T-helper 17 cell (primary cell): ENCODE measurements at places on chromosomes 1 and 21. TPM values are rescaled to one million over a fixed set of nuclear protein-coding genes. Genes with fewer than 3 reads are reported as not detected.
A peak's percentile ranks its signal among the peaks of the same experiment; 100 is the strongest.

Gene C1orf185
- not detected for total RNA-seq

DNA sequence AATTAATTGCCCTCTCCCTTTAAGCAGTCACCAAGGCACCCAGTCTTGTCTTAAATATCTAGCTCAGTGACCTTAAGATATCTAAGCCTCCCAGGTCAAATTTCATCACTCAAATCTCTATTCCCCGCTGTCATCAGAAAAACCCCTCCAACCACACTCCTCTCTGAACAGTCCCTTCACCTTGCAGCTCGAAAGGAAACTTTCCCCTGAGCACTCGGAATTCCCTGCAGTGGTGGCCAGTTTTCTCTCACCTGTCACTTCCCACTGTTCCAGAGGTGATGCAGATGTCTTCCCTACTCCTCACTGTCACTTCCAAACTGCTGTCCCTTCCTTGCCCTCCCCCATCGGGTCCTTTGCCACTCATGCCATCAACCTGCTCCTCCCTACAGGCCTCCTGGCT is 15.3 kb upstream of the SSX2IP start:
- H3K36me3 ChIP-seq = no peaks in the 10 kb centered on the region
- no peak overlapping the region for H3K27ac ChIP-seq
- H3K4me3 ChIP-seq = no peak overlapping the region
- H3K27me3 ChIP-seq = peaks cover 17% of the 10 kb centered on the region

DNA sequence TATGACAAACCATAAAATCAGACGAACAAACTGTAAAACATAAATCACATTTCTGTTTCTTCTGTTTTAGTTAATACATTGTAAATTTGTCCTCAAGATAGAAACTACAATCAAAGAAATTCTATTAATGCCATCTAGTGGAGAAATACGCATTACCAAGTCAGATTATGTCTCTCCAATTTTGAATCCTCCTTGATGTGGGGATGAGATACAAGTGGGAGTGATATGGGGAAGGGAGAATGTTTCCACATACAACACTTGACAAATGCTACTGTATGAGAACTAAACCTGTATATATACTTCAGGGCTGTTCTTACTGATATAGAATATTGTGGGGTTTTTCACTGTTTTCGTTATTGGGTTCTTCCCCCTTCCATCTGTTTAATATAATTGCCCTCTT is 2.6 kb downstream of the HFM1 start:
- peaks cover 3% of the 10 kb centered on the region for H3K4me1 ChIP-seq
- no peak overlapping the region for H3K27ac ChIP-seq
- peaks cover 75% of the 10 kb centered on the region for H3K27me3 ChIP-seq
- no peak overlapping the region for H3K4me3 ChIP-seq
- H3K36me3 ChIP-seq = peaks cover 2% of the 10 kb centered on the region

- H3K4me3 ChIP-seq = peak within 1 kb of the TSS; percentile 81
- DNase-seq = peak; percentile 57
- H3K36me3 ChIP-seq = no peaks in the 10 kb centered on the region
- H3K27ac ChIP-seq = no peak within 1 kb of the TSS
Measured at GRCh38 chr1:109667452-109668122, at the start of gene GSTM2. Gene GSTM2 (plus strand): TSS chr1:109668057. CDS start chr1:109668116, 59 bp downstream.

DNA sequence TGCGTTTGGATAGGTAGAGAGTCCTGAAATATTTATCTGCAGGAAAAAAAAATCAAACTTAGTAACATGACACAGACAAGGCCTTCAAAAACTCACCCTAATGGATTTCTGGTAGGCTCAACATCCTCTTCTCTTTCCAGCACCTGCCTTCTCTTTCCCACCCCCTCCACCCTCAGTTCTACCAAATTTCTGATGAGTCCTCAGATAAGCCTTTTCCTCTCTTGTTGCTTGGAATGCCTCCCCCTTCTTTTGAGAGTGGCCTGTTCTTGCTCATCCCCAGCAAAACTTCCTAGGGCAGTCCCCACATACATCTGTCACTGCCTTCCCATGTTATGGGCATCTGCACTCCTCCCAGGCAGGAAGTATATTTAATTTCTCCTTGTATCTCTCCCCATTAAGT is 7.6 kb upstream of the LBR start:
- H3K27ac ChIP-seq = peak overlapping the region; percentile 72
- no peak overlapping the region for H3K4me3 ChIP-seq
- H3K27me3 ChIP-seq = no peaks in the 10 kb centered on the region
- peaks cover 2% of the 10 kb centered on the region for H3K36me3 ChIP-seq
- DNase-seq = no peak
- peaks cover 8% of the 10 kb centered on the region for H3K4me1 ChIP-seq

DNA sequence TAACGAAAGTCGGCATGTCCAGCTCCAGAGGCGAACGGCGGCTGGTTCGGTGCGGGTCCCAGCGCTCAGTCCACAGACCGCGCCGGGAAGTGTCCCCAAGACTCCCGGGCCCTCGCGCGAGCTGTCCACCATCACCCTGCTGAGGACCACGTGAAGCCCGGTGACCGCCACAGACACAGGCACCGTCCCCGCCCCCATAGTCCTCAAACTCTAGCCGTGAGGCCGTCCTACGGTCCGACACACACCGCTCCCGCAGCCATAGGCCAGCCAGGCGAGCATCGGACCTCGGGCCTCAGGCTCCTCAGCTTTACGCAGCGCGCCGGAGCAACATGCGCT is 535 bp downstream of the SETD4 start:
- peaks cover 5% of the 10 kb centered on the region for H3K36me3 ChIP-seq
- H3K4me3 ChIP-seq = peak overlapping the region; percentile 93
- peaks cover 10% of the 10 kb centered on the region for H3K27me3 ChIP-seq
- DNase-seq = no peak
- H3K27ac ChIP-seq = peak overlapping the region; percentile 98

- no peak for DNase-seq
- H3K27me3 ChIP-seq = no peaks in the 10 kb centered on the region
- H3K4me1 ChIP-seq = peaks cover 31% of the 10 kb centered on the region
- H3K36me3 ChIP-seq = peaks cover 3% of the 10 kb centered on the region
- peak overlapping the region; percentile 98 for H3K4me3 ChIP-seq
Measured at GRCh38 chr21:37266515-37267221, 466 bp downstream of the VPS26C start.

- no peak overlapping the region for H3K4me3 ChIP-seq
- peaks cover 25% of the 10 kb centered on the region for H3K27me3 ChIP-seq
- H3K36me3 ChIP-seq = no peaks in the 10 kb centered on the region
- H3K4me1 ChIP-seq = no peaks in the 10 kb centered on the region
- H3K27ac ChIP-seq = no peak overlapping the region
- no peak for DNase-seq
Measured at GRCh38 chr1:222547260-222547614, 667 bp downstream of the HHIPL2 start.

GRCh38 chr1:218377143-218377660 is 32.1 kb downstream of the TGFB2 start:
- H3K27me3 ChIP-seq = peaks cover 44% of the 10 kb centered on the region
- no peak for DNase-seq
- H3K4me3 ChIP-seq = peak overlapping the region; percentile 59
- no peaks in the 10 kb centered on the region for H3K36me3 ChIP-seq
- peak overlapping the region; percentile 21 for H3K27ac ChIP-seq
- H3K4me1 ChIP-seq = peaks cover 7% of the 10 kb centered on the region

DNA sequence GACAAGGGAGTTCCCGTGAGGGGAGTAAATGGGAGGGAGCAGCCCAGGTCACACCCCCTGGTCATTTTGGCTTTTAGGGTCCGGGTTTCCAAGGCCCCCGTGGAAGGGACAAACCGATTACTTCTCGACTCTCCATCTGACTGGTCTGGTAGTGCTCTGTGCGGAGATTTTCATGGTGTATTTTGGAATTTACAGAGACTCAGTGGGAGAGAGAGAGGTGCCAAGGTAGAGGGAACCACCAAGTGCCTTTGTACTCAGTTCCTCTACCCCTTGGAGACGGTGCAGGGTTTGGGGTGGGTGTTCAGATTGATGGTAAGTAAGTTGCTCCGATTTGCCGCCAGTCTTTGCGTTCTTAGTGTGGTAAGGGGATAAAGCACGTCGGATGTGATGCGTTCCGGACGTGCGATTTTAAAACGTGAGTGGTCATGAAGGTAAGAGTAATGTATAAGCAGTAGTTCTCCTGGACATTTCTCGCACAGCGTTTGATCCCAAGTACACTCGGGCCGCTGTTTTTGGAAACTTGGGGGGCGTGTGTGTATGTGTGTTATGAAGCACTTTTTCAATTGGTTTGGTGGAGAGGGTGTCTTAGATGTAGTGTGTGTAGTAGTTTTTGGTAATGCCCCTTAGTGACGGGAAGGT is 682 bp downstream of the SUCO start:
- H3K4me1 ChIP-seq = peaks cover 51% of the 10 kb centered on the region
- no peak for DNase-seq
- H3K27ac ChIP-seq = peak overlapping the region; percentile 99

DNA sequence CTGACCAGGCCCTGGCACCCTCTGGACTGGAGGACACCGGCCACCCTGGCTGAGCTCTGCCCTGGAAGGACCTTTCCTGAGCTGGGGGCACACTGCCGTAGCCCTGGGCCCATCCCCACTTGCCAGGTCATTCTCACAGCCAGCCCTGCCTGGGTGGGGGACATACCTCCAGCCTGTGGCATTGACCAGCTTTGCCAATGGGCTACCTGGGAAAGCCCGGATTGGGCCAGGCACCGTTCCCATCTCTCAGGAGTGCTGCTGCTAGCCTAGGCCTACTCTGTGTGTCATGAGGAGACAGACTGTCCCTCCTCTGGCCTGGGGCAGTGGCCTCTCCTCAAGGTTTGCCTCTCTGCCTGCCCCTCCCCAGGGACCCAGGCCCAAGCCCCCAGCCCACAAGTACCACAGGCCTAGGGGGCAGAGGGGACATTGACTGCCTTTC is 40.0 kb downstream of the COQ8A start:
- DNase-seq = no peak
- H3K27ac ChIP-seq = no peak overlapping the region
- H3K27me3 ChIP-seq = no peaks in the 10 kb centered on the region
- no peak overlapping the region for H3K4me3 ChIP-seq
- no peaks in the 10 kb centered on the region for H3K4me1 ChIP-seq
- peaks cover 2% of the 10 kb centered on the region for H3K36me3 ChIP-seq

GRCh38 chr1:163166886-163167555 is 35.7 kb downstream of the RGS5 start:
- DNase-seq = no peak
- no peak overlapping the region for H3K4me3 ChIP-seq
- no peak overlapping the region for H3K27ac ChIP-seq
- H3K36me3 ChIP-seq = peaks cover 3% of the 10 kb centered on the region
- H3K27me3 ChIP-seq = no peaks in the 10 kb centered on the region

DNA sequence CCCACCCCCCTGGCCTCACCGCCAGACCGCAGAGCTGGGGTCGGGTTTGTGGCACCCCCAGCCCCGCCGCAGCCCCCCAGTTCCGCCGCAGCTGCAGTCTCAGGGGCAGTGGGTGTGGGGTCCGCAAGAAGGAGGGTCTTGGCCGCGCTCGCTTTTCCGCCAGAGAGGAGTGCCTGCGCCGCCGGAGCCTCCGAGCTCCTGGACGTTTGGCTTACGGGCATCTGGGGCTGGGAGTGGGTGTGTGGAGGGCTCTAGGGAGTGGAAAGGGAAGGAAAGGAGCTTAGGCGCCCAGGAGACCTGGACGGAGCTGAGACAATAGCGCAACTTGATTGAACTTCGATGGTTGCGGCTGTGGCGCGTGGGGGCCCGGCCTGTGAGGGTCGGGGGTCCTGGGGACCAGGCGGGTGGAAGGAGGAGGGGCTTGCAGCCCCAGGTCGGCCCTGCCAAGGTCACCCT is 88.8 kb upstream of the IPO9 start:
- H3K36me3 ChIP-seq = no peaks in the 10 kb centered on the region
- H3K27me3 ChIP-seq = no peaks in the 10 kb centered on the region
- no peak for DNase-seq
- H3K4me3 ChIP-seq = peak overlapping the region; percentile 97
- H3K4me1 ChIP-seq = peaks cover 22% of the 10 kb centered on the region

GRCh38 chr1:59736744-59737143 is 78.0 kb upstream of the HOOK1 start:
- peaks cover 4% of the 10 kb centered on the region for H3K36me3 ChIP-seq
- H3K4me3 ChIP-seq = no peak overlapping the region
- no peaks in the 10 kb centered on the region for H3K27me3 ChIP-seq
- H3K4me1 ChIP-seq = peaks cover under 1% of the 10 kb centered on the region
- no peak for DNase-seq
- no peak overlapping the region for H3K27ac ChIP-seq

Gene CFAP45
- 4.6 TPM for total RNA-seq

DNA sequence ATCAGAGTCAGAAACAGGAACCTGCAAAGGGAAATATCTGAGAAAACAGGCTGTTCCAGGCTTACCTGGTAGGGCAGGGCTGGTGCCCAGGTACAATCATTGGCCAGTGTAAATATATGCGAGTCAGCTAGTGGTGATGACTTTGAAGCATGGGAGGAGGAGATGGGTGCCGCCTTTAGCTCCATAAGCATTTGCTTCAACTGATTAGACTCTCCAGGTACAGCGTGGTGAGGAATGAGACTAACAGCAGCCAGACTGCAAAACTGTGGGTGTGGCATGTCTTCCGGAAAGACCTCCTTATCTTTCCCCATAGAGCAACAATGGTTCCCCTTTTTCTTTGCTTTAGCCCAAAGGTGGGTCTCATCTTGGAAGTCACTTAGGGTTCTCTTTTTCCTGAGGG is 137.2 kb downstream of the LRIG2 start:
- H3K27ac ChIP-seq = no peak overlapping the region
- H3K27me3 ChIP-seq = peaks cover 62% of the 10 kb centered on the region
- H3K36me3 ChIP-seq = peaks cover 2% of the 10 kb centered on the region
- no peak for DNase-seq
- peaks cover 3% of the 10 kb centered on the region for H3K4me1 ChIP-seq
- no peak overlapping the region for H3K4me3 ChIP-seq
